ENCODE measurements at places on chromosomes 7 and 10.

DNA sequence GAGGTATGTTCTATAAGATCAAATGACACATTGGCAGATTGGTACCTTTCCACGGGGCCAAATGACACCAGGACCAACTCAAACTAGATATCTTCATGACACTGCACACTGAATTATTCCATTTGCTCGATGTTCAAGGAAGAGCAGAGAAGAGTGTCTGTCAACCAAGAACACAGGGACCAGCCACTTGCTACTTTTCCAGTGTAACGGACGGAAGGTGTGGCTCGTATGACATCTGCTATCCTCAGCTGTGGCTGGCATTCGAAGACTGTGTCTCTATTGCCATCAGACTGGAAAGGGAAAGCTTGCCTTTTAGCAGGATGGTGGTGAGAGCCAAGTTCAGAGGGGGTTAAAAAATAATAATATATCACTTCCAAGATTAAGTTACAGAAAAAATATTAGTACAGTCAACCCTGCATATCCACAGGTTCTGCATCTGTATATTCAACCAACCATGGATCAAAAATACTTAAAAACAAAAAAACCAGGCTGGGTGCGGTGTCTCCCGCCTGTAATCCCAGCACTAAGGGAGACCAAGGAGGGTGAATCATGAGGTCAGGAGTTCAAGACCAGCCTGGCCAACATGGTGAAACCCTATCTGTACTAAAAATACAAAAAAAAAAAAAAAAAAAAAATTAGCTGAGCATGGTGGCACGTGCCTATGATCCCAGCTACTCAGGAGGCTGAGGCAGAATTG lies 237.1 kb downstream of the PRPF18 start:
- DNase-seq: no peak

GRCh38 chr7:109522585-109522984 lies 952.9 kb downstream of the DNAJB9 start:
- DNase-seq: no peak

- DNase-seq: no peak
These were observed 1.9 kb upstream of the PWWP2B start for GRCh38 chr10:132394936-132395703.

DNA sequence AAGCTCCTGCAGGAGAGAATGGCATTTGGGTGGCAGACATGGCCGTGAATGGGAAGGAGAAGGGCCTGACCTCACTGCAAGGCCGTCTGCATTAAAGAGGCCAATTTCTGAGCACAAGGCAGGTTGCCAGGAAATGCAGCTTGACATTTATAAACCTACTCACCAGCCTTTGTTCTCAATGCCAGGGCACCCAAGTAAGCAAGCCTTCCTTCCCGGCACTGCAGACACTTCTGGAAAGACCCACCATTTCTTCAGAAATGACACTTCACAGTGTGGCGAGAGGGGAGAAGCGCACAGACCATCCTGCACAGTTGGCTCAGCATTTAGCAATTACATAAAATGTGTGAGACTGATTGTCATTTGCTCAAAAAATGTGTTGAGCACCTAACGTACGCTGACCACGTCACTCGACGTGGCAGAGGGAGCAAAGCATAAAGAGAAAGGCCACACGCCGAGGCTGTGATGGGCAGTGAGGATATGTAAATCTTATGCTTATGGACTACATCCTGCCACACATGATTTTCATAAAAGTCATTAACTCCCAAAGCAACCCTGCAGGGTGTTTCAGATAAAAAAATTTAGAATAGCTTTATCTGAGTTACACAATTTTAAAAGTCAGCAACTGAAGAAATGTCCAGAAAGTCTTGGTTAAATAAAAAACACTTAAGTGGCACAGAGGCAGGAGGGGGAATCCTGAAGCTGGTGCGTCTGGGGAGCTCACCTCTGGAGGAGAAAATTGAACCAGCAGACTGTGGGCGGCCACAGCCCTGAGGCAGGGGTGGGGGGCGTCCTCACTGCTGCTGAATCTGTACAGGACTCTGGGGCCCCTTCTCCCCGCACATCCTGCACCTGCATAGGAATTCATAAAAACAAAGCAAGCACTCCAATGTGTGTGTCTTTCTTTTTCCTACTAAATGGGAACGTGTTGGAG lies 543.8 kb downstream of the PTPRN2 start:
- no peak for DNase-seq

DNA sequence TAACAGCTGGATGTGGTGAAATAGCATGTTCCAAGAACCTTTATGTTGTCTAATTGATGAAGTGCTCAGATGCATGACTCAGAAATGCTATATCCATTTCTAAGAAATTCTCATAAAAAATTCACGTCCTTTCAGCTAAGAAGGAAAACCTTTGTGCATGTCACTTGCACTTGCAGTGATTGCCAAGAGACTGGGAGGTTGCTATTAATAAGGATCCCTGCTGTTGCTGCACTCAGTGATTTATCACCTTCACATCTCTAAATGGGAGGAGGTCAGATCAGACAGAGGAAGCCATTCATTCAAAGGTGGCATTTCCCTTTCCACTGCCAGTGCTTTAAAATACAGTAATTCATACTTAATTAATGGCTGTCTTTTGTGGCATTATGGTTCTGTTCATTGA lies 89.5 kb downstream of the THSD7A start:
- no peak for DNase-seq

DNA sequence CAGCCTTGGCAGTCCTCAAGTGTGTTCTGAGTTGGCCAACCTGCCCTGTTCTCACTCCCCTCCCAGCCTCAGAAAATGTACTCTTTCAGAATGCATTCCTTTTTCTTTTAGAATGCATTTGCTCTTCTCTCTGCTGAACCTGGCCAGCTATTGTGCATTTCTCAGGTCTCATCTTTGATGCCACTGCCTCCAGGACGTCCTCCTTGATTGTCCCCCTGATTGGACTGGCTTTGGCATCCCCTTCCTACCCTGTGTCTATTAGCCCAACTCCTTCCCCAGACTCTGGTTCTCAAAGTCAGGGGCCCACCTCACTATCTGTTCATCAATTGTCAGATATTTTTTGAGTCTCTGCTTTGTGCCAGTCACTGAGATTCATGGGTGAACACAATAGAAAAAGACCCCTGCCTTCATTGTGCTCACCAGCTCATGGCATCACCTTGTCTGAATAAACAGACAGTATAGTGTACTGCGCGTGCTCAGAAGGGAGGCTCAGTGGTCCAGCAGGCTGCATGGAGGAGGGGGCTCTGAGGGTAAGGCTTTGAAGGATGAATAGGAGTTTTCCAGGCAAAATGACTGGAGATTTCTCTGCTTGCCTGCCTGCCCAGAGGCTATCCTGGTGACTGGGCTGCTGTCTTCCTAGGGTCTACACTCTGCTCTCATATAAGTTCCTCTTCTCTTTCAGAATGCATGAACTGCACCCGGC lies 96.5 kb downstream of the MYL10 start:
- DNase-seq: no peak

- no peak for DNase-seq
These were observed 47.5 kb downstream of the FEZF1 start for GRCh38 chr7:122257056-122257455.

- DNase-seq: no peak
These were observed 97.0 kb downstream of the CDH23 start for GRCh38 chr10:71493741-71494140.

DNA sequence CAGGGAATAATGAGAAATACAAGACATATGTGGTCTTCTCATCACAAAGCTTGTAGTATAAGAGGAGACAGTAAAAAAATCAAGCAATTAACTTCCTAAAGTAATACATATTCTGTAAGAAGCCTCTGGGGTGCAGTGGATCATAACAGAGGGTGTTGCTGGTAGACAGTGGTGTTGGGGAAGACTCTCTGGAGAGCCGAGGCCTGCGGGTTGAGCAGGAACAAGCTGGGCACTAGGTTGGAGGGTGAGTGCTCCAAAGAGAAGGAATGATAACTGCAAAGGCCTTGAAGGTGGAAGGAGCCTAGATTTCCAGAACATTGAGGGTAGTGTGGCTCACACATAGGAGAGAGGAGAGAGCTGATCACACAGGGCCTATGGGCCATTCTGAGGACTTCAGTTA lies 1.5 kb downstream of the GIMAP4 start:
- DNase-seq: no peak

DNA sequence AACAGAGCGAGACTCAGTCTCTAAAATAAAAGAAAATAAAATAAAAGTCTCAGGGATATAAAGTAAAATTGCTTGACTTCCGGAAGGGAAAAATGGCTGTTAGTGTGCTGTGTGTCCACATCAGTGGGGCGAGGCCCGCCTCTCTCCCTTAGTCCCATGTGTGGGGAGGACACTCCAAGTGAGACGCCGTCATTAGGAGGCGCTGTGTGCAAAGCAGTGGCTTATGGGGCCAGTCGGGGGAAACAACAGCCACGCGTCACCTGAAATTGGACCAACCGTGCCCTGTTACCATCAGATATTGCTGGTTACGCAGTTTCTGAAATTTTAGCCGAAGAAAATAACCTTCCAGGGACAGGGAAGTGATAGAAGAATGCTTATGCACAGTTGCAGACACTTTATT lies 15.8 kb downstream of the SFXN4 start:
- no peak for DNase-seq

- DNase-seq: no peak
These were observed 76.9 kb upstream of the RSBN1L start for GRCh38 chr7:77619314-77619713.

GRCh38 chr7:130559184-130559583 lies 67.3 kb downstream of the MEST start:
- no peak for DNase-seq

DNA sequence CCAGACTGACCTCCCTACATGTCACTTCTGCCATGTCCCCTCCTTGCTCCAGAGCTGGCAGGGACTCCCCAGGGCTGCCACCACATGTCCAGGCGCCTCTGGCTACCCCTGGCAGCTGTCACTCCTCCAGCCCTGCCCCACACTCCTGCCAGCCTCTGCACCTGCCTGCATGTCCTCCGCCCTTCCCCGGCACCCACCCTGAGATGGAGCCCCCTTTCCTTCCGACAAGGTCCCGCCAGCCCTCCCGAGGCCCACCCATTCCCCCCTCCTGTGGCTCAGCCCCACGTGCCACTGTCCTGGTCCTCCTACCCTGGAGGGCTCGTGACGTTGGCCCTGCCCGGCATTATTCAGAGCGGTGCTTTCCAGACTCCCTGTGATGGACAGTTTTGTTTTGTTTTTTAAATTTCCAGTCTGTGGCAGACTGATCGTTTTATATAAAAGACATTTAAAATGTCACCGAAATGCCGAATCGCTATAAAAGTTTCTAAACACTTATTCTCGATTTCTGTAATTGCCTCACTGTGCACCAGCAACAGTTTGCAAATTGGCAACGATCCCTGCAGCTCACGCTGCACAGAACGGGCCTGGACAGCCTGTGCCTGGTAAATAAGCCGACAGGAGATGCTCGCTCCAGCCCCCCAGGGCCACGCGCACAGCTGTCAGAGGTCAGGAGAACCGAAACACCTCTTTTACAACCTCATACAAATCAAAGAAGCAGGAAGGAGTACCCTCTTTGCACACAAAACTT lies 111.1 kb upstream of the SH2B2 start:
- DNase-seq: no peak

DNA sequence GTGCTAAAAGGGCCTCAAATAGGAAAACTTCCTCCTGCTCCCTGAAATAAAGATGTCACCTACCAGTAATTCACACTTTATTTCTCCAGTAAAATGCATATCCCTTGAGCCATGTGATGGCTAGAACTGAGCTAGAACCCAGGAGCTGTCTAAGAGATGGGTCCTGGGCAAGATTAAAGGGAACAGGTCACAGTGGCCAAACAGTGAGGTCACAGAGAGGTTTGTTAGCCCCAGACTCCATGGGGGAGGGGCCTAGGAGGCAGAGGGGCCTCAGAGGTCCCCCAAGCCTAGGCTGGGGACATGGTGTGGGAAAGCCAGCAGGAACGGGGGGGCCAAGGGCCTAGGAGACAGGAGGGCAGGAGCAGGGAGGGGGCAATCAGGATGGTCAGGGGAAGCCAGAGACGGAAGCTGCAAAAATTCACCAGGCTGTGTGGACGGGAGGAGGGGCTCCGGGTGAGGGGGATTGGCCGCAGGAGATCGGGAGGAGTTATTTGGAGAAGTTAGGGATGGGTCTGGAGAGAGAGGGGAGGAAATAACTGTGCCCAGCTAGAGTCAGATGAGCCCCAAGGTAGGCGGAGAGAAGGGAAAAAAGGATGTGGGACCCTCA lies 3.3 kb downstream of the FBXO24 start:
- DNase-seq: no peak

- DNase-seq: no peak
These were observed 151.0 kb upstream of the FRMD4A start for GRCh38 chr10:14481752-14482151.

DNA sequence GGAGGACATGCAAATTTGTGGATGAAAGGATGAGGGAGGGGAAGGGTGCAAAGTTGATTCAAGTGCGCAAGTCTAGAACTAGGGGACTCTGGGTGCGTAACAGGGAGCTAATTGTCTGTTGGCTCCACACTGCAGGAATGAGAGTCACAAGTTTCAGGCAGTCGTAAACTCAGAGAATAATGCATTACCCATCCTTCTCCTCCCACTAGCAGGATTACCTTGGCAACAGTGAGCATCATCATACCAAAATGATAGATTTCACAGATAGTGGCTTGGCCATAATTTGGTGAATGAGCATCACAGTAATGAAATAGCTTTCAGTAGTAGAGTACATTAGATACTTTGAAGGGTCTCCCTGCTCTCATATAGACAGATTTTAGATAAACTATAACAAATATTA lies 565.5 kb downstream of the GALNT17 start:
- no peak for DNase-seq

GRCh38 chr7:26743205-26743604 lies 121.2 kb downstream of the SKAP2 start:
- DNase-seq: no peak

DNA sequence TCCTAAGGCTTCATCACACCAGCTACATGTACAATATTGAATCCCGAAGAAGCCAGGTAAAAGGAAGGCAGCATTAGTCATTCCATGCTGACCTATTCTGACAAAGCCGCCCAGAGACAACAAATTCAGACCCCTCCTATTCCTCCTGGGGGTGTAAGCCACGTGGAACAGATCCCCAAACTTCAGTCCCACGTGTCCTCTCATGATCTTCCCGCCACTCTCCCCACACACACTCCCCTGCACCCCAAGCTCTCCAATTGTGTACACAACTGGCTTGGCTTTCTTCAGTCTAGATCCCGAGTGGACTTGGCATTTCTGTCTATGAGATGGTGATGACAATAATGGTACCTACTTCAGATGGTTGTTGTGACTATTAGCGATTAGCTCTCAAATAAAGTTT lies 8.6 kb downstream of the PDE6C start:
- DNase-seq: no peak

All from AG08395 (cell line).